ENCODE measurements at places on chromosomes 4 and X.
A peak's percentile ranks its signal among the peaks of the same experiment; 100 is the strongest.

DNA sequence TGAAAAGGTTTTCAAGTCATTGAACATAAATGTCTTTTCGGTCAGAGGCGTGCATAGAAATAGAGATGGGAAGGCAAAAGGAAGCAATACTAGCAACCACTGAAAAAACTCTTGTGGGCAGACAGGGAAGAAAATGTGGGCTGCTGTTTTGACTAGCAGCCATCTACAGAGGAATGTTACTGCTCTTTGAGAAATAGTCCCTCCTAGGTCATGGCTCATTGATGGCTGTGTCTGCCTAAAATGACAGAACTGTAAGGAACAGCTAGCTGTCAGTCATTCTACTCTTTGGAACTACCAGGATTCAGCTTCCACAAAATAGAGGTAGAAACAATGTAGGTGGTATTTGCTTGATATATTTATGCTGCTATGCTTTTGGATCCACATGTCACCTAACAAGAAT, 26.9 kb upstream of the TMPRSS11B start:
- DNase-seq: no peak

GRCh38 chr4:24262616-24263015, 321.7 kb downstream of the DHX15 start:
- DNase-seq: no peak

DNA sequence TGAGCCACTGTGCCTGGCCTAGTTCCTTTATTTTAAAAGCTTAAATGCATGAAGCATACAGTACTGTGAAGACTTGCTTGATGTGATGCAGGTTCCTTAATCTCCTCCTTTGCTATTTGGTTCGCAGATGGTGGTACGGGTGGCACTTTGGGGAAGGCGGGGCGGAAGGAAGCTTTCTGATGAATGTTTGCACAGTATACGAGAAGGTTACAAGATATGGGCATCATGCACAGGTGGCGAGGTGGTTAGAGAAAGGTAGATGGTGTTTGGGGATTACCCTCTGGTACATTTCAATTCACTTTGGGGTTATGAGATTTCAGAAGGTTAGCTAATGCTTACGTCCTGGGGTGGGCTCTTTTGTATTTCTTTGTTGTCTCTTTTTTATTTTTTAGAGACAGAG, 17.2 kb downstream of the RHOH start:
- no peak for DNase-seq

DNA sequence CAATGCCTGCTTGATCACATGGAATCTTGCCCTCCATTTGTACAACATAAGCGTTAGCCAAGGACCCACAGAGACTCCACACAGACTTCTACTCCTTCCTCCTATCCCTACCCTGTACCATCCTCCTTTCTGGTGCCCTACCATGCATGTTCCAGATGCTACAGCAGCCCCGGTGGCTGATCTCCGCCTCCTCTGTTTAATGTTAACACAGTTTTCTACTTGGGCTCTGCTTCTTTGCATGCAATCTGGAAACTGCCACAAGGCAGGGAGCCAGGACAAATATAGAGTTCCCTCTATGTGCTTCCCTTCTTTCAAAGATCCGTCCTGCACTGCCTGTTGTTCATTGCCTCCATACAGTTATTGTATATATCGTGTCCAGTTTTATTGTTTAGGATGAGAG, 368.6 kb upstream of the TENM3 start:
- no peak for DNase-seq

- peak; percentile 29 for DNase-seq
Observed at GRCh38 chrX:100745806-100746537, 14.1 kb upstream of the SYTL4 start.

DNA sequence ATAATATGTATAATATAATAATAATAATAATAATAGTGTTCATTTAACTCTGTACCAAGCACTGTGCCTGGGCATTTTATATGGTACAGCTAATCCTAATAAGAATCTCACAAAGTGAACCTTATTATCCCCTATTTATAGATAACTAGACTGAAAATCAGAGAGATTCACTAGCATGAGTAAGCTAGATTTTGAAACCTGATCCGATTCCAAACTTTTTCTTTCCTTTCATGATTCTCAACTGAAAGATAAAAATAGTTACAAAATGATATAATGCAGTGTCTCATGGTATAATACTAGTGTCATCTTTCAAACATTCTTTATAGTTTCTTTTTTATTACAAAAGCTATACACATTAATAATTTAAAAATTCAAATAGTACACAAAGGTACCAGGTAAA, 55.9 kb upstream of the RNF128 start:
- no peak for DNase-seq

Measured in left hindlimb (tissue), 1 donor.